ENCODE measurements at places on chromosomes 16 and 17. TPM values are rescaled to one million over a fixed set of nuclear protein-coding genes. Genes with fewer than 3 reads are reported as not detected.

- DNase-seq, result no peak
- H3K4me3 ChIP-seq, result no peak overlapping the region
- no peaks in the 10 kb centered on the region for H3K27me3 ChIP-seq
- H3K36me3 ChIP-seq, result no peaks in the 10 kb centered on the region
Observed at GRCh38 chr16:68617734-68618133, 27.4 kb upstream of the CDH3 start.

DNA sequence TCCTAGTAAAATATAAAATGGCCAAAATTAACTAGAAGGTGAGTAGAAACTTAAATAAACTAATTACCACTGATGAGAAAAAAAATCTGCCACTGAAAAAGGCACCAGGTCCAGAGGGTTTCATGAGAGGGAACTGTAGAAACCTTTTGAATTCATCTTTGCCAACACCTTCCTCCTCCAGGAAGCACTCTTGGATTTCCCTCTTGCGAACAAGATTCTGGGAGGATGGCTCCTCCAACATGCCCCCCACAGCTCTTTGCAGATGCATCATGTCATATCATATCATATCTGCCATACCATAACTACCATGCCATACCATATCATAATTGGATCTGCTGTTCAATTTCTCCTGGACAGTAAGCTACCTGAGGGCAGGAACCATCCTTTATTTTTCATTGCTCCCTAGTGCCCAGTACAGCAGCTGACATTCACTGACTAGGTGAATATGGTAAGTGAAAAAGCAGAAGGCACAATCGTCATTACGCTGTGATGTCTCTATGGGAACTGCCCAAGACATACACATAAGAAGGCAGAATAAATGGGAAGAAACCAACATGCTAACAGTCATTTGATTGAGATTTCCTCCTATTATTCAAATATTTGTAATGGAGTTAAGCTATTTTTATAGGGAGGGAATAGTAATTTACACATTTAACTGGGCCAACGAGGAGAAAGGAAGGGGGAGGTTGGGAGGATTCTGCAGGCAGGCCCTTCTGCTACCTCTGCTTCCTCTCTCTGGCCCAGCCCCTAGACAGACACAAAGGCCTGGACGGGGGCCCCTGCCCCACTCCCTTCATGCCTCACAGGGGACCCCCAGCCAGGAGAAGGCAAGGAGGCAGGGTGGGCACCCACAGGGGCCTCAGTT, 110.1 kb upstream of the SMURF2 start:
- no peak overlapping the region for H3K4me3 ChIP-seq
- no peak overlapping the region for H3K27ac ChIP-seq
- H3K27me3 ChIP-seq, result no peaks in the 10 kb centered on the region
- no peaks in the 10 kb centered on the region for H3K36me3 ChIP-seq
- H3K4me1 ChIP-seq, result peaks cover 4% of the 10 kb centered on the region

DNA sequence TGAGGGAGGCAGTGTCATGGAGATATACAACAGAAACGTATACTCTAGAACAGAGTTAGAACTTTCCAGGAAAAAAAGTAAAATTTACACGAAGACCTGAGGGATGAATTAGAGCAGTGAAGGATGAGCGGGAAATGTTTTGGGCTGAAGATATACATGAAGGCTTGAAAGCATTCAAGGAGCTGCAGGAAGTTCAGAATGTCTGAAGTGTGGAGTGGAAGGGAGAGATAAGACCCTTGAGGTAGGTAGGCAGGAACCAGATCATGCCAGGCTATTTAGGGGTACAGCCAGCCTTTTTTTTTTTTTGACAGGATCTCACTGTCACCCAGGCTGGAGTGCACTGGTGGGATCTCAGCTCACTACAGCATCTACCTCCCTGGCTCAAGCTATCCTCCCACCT, 3.2 kb upstream of the NLK start:
- H3K27me3 ChIP-seq, result no peaks in the 10 kb centered on the region
- no peak for DNase-seq
- H3K36me3 ChIP-seq, result no peaks in the 10 kb centered on the region
- H3K4me1 ChIP-seq, result peaks cover 22% of the 10 kb centered on the region
- H3K4me3 ChIP-seq, result no peak overlapping the region

- H3K4me1 ChIP-seq, result peaks cover 4% of the 10 kb centered on the region
- no peak overlapping the region for H3K27ac ChIP-seq
Observed at GRCh38 chr17:31525801-31526549, 134.5 kb downstream of the RAB11FIP4 start.

The RUNDC3A gene
- total RNA-seq, result not detected

The CDH1 gene
- total RNA-seq, result 0.20 TPM
